Activated CD4-positive, alpha-beta T cell treated with anti-CD3 and anti-CD28 coated beads for 4 hours (primary cell): ENCODE measurements at places on chromosomes 2 and 18.

DNA sequence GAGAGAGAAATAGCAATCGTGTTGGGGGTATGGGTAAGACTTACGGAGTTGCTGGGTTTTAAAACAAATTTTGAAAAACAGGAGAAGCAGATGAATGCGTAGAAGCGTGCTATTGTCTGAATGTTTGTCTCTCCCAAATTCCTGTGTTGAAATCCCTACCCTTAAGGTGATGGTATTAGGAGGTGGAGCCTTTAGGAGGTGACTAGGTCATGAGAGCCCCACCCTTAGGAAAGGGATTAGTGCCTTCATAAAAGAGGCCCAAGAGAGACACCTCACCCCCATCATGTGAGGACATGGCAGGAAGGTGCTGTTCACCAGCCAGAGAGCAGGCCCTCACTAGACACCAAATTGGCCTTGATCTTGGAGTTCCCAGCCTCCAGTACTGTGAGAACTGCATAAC lies 40.7 kb upstream of the FZD7 start:
- no peak for DNase-seq

- DNase-seq, result no peak
Measured at GRCh38 chr2:144705328-144706245, 185.7 kb upstream of the ZEB2 start.

DNA sequence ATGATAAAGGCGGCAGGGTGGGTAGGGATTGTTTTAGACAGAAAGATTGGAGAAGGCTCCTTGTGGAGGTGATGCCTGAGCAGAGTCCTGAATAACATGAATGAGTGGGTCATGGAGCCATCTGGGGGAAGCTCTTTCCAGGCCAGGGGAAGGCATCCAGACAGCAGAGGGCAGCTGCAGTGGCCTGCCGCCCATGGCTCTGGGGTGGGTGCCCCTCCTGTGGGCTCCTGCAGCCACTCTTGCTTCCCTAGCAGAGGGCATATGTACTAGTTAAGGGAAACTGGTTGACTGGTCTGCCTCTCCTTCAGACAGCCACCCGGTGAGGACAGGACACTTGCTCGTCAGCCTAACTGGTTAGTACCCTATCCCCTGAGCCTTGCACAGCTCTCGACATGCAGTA lies 46.5 kb upstream of the SLC1A4 start:
- no peak for DNase-seq

DNA sequence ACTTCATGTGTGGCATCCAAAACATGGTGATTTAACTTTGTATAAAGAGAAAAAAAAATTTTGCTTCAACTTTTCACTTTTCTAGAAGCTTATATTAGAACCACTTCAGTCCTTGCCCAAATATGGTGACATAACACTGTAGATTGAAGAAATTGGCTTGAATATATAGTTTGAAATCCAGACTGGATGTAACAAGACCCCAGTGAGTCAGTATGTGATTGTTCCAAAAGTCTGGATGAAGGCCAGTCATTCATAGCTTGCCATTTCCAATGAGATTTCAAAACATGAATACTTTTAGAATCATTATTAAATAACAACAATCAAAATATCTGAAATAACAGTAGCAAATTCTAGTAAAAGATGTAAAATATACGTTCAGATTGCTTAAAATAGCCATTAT lies 104.8 kb upstream of the FN1 start:
- DNase-seq, result no peak

- no peak for DNase-seq
Measured at GRCh38 chr2:234630801-234631261, 133.9 kb upstream of the ARL4C start.

DNA sequence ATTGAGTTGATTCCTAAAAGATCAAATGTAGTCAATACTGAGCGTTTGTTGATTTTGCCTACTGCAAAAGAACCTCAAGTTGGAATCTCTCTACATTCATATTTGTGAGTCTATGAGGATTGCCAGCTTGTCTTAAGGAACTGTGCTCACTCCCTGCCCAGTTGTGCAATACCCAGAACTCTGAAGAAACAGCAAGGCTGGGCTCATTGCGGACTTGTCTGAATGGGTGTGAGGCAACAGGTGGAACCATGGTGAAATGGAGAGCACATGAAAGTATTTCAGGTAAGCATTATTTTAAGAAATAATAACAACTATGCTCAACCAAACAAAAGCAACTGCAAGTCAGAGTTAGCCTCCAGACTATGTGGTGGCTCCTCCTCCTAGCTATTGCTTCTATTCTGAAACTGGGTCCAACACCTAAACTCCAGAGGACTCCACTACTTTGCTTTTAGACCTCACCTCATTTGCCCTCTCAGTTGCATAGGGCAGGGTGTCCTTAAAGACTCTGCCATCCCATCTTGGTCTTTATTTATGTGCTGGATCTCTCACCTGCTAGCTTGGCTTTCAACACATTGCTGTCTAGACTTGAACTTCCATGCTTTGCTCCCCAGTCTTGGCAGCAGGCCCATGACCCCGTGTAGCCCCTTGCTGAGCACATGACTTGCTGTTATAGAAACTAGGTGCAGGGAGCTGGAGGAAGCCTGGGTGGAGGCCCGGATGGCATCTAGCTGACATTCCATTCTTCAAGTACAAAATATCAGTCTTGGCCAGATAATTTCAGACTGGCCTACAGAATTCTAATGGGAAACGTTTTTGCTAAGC lies 94.8 kb upstream of the ARL5A start:
- no peak for DNase-seq

DNA sequence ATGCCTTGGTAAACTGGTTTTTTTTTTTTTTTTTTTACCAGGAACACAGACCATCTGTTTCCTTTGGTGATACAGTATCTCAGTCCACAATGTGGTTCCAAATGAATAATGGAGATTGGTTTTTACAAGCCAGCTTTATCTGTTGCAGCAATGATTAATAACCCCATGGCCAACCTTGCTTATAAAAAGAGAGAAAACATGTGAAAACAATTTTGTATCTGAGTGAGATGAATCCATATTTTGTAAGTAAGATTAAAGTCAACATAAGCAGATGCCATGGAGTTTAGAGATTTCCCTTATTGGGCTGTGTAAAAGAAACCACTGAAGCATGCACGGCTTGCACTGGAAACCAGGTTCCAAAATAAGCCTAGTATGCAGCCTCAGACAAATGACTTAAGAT lies 108.6 kb upstream of the CNTNAP5 start:
- no peak for DNase-seq

DNA sequence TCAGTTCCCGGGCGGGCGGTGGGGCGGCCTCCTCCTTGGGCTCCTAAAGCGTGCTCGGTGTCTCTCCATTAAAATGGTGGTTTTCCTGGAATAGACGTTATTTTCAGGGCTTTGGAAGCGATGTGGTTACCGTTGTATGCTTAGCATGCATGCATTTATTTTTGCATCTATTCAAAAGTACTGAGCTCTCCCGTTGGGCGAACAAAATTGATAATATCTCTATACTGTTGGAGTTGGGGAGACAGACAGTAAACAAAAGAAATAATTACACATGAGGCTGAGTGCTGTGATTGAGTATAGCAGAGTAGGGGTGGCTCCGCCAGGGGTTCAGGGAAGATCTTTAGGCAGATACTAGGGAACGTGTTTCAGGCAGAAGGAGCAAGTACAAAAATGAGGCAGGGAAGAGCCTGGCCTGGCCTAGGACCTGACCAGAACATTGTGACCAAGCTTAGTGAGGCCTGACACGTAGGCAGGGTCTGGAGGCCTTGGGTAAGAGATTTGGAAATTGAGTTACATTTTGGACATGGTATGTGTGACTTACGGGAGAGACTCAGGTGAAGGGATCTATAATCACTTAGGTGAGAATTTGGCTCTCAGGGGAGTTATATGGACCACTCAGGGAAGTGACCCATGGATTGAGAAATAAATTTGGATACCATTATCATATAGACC lies 674 bp downstream of the NCAPH start:
- DNase-seq, result no peak

- no peak for DNase-seq
Measured at GRCh38 chr2:42775186-42775585, 11.3 kb upstream of the OXER1 start.

GRCh38 chr18:55830544-55830943 lies 242.6 kb upstream of the TCF4 start:
- no peak for DNase-seq

DNA sequence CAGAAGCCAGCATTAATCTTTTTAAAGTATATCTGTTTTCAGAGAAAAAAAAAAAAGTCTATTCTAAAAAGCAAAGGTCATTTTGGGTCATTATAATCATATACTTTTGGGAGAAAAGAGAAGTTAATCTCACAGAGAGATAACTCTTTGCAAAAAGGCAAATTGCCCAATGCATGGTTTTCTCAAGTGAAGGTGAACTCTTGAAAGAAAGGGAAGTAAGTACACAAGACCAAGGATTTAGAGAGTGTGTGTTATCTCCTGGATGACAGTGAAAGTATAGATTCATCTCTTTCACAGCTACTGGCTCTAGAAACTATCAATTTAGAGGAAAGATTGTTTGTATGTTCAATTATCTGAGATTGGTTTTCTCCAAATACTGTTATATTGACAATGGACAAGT lies 151.4 kb downstream of the CD8B2 start:
- DNase-seq, result no peak

- DNase-seq, result no peak
Measured at GRCh38 chr2:148978706-148979105, 59.8 kb upstream of the LYPD6B start.

DNA sequence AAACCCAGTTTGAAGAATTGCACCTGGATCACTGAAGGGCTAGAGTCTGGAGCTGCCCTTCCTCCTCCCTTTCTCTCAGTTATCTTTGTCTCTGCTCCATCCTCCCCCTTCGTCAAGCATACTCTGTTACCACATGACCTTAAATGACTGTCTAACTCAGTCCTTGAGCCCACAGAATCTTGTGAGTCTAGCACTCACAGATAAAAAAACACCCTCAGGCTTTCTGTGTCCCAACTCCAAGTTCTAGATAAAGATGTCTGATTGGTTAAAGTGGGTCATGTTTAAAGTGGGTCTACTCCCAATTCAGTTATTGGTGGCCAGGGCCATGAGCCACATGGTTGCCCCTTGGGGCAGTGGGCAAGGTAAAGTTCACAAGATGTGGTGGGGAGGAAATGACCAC lies 53.5 kb upstream of the CYP1B1 start:
- no peak for DNase-seq

DNA sequence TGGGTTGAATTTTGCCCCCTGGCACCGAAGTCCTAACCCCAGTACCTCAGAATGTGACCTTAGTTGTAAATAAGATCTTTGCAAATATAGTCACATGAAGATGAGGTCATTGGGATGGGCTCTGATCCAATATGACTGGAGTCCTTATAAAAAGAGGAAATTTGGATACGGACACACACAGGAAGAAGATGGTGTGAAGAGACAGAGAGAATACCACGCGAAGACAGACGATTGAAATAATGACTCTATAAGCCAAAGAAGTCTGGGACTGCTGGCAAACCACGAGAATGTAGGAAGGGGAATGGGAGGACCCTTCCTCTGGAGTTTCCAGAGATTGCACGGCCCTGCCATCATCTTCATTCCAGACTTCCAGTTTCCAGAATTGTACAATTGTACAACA lies 98.6 kb downstream of the CPO start:
- no peak for DNase-seq

GRCh38 chr18:53754154-53754553 lies 470.3 kb downstream of the MBD2 start:
- DNase-seq, result no peak

- DNase-seq, result no peak
Measured at GRCh38 chr18:43534511-43534910, 257.2 kb upstream of the SYT4 start.

GRCh38 chr18:70337139-70337972 lies 48.5 kb downstream of the SOCS6 start:
- no peak for DNase-seq

DNA sequence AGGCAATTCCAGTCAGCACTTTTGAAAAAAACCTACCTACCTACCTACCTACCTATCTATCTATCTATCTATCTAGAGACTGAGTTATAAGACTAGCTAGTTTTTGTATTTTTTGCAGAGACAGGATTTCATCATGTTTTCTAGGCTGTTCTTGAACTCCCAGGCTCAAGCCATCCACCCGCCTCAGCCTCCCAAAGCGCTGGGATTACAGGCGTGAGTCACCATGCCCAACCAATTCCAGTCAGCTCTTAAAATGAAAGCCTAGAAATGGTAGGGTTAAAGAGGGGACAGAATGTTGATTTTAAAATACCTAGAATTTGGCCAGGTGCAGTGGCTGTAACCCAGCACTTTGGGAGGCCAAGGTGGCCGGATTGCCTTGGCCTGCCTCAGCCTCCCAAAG lies 19.1 kb downstream of the MSH2 start:
- DNase-seq, result no peak

GRCh38 chr2:65351948-65352595 lies 80.3 kb downstream of the SPRED2 start:
- no peak for DNase-seq

DNA sequence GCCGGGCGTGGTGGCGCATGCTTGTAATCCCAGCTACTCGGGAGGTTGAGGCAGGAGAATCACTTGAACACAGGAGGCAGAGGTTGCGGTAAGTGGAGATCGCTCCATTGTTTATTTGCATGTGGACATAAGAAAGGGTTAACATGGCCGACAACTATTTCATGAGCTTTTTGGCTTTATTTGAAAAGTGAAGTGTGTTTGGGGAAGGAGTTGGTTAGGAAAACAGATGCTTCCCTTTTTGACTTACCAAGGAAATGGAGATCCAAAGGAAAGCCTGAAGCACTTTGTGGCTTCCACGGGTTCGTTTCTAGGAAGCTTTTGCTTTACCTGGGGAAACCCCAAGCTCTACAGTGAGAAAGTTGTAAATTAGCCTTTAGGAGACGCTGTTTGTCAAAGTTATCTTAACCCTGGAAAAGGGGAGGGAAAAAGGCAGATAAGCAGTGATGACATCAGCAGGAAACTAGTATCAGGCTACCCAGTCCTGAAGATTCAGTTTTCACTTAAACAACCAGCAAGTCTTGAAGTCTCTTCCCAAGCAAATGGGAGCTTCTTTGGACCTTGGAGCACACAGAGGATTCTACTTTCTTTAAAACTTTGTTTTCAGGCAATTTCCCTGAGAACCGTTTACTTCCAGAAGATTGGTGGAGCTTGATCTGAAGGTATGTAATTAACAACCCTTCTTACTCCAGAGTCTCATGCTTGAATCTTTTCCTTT lies at the start of gene CASP10:
TSS of gene CASP10 (plus strand) at position 492 of the 715 bp plus-strand sequence. CDS start 2,637 bp downstream, outside the sequence.
- peak; percentile 31 for DNase-seq
